ENCODE measurements at places on chromosomes 6 and 20.
A peak's percentile ranks its signal among the peaks of the same experiment; 100 is the strongest.

GRCh38 chr6:126628125-126628524 lies 288.2 kb downstream of the CENPW start:
- DNase-seq: no peak

DNA sequence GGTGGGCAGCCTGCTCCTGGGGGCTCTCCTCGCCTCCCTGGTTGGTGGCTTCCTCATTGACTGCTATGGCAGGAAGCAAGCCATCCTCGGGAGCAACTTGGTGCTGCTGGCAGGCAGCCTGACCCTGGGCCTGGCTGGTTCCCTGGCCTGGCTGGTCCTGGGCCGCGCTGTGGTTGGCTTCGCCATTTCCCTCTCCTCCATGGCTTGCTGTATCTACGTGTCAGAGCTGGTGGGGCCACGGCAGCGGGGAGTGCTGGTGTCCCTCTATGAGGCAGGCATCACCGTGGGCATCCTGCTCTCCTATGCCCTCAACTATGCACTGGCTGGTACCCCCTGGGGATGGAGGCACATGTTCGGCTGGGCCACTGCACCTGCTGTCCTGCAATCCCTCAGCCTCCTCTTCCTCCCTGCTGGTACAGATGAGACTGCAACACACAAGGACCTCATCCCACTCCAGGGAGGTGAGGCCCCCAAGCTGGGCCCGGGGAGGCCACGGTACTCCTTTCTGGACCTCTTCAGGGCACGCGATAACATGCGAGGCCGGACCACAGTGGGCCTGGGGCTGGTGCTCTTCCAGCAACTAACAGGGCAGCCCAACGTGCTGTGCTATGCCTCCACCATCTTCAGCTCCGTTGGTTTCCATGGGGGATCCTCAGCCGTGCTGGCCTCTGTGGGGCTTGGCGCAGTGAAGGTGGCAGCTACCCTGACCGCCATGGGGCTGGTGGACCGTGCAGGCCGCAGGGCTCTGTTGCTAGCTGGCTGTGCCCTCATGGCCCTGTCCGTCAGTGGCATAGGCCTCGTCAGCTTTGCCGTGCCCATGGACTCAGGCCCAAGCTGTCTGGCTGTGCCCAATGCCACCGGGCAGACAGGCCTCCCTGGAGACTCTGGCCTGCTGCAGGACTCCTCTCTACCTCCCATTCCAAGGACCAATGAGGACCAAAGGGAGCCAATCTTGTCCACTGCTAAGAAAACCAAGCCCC lies 16.0 kb downstream of the SLC2A10 start:
- DNase-seq: no peak

DNA sequence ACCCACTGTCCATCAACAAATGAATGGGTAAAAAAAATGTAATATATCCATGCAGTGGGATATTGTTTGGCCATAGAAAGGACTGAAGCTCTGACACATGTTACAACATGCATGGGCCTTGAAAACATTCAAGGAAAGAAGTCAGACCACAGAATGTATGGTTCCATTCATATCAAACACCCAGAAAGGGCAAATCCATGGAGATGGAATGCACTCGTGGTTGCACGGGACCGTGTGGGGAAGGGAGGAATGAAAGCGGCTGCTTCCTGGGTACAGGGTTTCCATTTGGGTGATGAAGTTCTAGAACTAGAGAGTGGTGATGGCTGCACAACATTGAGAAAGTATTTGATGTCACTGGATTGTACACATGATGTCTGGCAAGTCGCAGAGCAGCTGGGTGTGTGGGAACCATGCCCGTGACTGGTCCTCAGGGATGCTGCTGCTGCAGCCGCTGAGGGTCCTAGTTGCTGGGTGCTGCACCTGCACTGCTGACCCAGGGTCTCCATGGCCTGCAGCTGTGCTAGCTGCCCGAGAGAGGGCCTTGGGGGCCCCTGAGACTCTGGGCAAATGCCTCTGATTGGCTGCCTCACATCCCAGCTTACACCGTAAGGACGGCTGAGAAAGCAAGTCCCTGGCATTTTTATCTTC lies 220.3 kb downstream of the NRN1 start:
- no peak for DNase-seq

GRCh38 chr6:148596891-148597455 lies 149.9 kb upstream of the UST start:
- DNase-seq: no peak

DNA sequence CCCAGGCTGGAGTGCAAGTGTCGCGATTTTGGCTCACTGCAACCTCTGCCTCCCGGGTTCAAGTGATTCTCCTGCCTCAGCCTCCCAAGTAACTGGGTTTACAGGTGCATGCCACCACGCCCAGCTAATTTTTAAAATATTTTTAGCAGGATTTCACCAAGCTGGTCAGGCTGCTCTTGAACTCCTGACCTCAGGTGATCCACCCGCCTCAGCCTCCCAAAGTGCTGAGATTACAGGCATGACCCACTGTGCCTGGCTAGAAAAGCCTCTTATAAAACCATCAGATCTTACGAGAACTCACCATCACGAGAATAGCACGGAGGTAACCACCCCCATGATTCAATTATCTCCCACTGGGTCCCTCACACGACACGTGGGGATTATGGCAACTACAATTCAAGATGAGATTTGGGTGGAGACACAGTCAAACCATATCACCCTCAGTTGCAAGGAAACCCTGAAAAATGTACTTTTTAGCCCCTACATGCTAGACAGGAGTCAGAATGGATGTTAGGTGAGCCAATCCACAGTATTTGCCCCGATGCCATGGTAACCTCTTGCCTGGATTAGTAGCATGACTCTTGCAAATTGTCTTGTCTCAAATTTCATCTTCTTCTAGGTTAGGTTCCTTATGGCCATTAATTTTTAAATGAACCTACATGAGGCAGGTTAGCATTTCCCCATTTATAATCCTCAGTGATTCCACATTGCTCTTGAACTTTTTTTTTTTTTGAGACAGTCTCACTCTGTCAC lies 17.1 kb upstream of the SASH1 start:
- no peak for DNase-seq

GRCh38 chr6:7451326-7451725 lies 61.7 kb downstream of the RIOK1 start:
- DNase-seq: no peak

DNA sequence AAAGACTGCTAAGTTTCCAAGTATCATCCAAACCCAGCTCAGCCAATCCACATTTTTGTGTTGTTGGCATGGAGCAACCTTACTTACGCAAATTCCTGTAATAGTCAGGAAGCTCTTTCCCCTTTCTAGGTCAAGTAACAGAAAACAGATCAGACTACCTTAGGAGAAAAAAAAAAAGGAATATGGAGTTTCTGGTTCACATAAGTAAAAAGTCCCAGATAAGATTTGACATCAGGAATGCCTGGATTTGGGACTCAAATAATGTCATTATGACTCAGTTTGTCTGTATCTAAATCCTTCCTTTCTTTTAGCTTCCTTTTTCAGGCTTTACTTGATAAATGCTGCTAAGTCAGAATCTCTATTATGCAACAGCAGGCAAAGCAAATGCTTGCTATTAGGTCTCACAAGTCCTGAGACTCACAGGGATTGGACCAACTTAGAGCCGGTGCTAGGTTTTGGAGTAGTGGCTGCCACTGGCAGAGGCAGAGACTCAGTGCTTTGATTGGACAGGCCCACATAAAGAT lies 44.5 kb downstream of the NCOA7 start:
- no peak for DNase-seq

DNA sequence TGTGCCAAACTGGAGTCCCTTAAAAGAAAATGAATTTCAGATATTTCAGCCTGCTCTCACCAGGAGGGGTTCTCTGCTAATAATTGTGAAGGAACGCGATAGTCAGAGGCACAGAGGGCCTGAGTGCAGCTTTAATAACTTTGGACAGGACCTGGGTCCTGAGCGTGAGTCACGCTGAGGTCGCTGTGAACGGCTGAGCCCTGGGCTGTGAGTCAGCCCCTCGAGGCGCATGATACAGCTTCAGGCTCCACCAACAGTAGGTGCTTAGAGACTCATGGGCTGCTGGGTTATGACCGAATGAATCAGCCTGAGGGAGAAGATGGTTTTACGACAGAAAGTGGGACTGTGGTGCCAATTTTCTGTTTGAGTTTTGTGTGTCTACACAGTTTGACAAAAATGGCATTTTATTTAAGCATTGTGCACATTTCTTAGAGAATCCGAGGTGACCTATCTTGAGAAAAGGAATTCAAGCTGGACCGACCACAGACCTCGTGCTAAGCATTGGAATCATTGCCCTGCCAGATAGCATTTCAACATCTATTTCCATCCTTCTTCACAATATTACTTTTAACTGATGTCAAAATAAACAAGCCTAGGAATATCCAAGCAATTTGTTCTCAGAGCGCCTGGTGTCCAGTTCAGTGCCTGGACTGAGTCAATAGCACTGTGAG lies 183.0 kb downstream of the THBS2 start:
- peak; percentile 52 for DNase-seq

- no peak for DNase-seq
Observed at GRCh38 chr6:108702106-108702851, 141.6 kb downstream of the FOXO3 start.

GRCh38 chr6:27138406-27138805 lies 109.1 kb upstream of the PRSS16 start:
- DNase-seq: no peak

Measured in 8988T (cell line).